ENCODE measurements at places on chromosomes 4 and X.

DNA sequence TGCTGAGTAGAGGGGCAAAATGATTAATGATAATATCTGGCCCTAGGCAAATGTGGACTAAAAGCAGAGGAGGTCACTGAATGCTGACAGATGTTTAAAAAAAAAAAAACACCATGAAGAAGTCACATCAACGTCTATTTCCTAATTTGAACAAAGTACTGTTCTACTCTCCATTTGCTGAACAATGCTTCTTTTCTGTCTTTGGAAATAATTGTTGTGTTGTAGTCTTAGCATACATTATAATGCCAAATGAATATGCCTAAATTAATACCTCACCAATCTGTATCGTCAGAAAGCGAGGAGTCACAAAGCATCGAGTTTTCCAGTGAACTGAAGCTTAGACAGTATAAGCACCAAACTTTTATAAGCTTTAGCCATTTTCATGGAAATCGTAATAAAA is 140.9 kb upstream of the JADE1 start:
- no peak for DNase-seq

DNA sequence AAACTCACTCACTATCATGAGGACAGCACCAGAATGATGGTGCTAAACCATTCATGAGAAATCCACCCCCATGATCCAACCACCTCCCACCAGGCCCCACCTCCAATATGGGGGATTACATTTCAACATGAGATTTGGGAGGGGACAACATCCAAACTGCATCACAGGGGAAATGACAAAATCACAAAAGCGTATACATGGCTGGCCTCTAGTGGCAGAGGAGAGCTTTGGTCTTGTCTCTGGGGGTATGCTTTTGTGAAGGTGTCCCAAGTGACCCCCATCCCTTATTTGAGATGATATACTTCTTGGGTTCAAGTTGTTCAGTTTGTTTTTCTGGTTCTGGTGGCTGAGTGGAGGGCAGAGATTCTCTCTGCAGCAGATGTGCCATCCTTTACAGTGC is 8.5 kb upstream of the SETD7 start:
- no peak for DNase-seq

- no peak for DNase-seq
Measured at GRCh38 chr4:169256856-169257761, 13.6 kb downstream of the SH3RF1 start.

GRCh38 chr4:80841587-80842281 is 188.8 kb upstream of the BMP3 start:
- DNase-seq: no peak

DNA sequence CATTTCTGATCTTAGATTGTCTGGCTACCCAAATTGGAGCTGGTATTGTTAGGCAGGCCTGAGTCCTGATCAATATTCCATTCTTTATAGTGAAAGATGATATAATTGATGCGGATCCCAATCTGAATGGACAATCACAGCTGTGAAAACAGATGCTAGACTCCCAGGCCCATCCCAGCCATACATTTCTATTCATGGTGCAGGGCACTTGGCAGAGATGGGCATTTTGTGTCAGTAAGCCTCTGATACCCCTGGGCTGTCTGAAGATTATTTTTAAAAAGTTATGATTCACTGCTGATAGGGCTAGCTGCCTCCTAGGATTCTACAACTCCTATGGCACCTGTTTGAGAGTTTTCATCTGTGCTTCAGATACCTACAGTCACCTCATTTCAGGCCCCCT is 61.2 kb upstream of the TSPAN7 start:
- no peak for DNase-seq

DNA sequence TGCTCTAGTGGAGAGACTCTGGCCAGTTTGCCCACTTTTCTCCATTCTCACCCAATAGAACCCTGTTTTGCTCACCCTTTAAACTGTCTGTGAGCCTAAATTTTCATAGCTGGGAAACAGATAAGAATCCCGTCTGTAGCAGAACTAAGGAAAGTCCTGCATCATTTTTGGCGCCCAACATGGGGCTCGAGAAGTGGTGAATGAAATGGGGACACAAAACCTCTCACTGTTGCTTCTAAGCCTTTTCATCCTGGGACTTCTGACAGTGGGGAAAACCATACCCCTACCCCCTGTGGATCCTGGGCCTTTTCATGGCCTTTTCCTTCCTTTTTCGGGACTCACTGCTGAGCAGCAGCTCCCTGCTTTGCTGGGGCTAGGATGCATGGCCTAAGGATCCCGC is 189.9 kb downstream of the INPP4B start:
- DNase-seq: no peak

GRCh38 chrX:30150196-30150895 is 65.0 kb upstream of the MAGEB2 start:
- no peak for DNase-seq

GRCh38 chrX:154775419-154776349 is 13.0 kb downstream of the DKC1 start:
- DNase-seq: no peak

- DNase-seq: no peak
Measured at GRCh38 chrX:110037178-110037577, 34.3 kb downstream of the TMEM164 start.

GRCh38 chrX:17705211-17705610 is 32.1 kb upstream of the SCML1 start:
- no peak for DNase-seq

DNA sequence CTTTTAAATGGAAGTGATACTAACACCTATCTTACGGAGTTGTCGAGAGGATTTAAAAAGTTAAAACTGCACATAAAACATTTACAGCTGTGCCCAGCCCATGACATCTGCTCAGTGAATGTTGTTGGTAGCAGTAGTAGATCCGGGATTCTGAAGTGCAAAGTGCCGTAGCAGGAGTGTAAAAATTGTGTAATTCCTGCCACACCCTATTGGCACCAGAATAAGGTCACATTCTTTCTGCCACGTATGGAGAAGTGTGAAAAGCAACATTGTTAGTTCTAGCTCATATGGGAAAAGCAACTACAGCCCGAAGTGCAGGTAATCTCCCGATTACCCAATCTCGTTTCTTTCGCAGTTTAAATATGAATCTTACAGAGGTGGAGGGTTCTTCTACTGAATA is 31.2 kb downstream of the PRIMPOL start:
- no peak for DNase-seq

DNA sequence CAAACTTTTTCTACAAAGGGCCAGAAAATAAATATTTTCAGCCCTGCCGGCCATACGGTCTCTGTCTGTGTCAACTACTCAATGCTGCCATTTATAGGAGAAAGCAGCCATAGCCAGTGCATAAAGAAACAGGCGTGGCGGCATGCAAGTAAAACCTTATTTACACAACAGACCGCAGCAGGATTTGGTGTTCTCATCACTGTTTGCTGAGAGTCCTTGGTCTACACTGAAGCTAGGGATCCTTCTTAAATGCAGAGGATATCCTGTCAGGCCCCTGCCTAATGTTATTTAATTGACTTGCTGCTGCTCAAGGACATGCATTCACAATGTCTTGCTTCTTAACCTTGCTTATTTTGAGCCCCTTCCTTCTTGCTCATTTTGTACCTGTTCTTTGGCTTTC is 54.7 kb downstream of the CPE start:
- DNase-seq: no peak

DNA sequence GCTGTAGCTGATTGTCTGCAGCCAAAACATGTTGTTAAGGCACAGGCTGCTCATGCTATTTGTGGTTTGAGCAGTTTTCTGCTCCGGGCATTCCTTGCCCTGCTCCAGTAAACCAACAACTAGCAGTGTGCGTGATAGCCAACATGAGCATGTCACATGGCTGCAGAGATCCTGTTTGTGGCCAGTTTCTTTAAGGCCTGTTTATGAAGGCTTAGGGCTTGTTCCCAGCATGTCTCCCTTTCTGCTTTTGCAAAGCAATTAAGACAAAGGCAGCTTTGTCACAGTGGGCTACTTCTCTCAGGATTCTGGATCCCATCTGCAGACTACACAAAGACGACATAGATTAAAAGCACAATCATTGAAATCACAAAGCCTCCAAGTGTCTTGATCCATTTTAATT is 160.5 kb downstream of the ZNF518B start:
- no peak for DNase-seq

DNA sequence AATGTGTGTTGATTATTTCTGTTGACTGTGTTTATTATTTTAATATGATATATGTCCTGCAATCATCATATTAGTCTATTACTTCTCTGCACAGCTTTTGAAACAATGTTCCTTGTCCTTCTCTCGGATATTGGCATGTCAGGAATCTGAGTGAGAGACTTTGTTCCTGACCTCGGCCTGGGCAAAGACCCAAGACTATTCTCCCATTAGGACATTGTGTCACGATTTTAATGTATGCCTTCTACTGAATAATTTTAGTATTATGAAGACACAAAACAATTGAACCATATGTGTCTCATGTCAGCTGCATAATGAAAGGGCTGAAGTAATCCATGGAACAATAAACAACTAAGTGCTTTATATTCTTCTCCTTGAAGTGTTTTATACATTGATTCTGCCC is 580.8 kb upstream of the TENM3 start:
- no peak for DNase-seq

- DNase-seq: no peak
Measured at GRCh38 chr4:23805450-23805851, 84.4 kb downstream of the PPARGC1A start.

- DNase-seq: no peak
Measured at GRCh38 chr4:182569561-182569960, 326.4 kb downstream of the TENM3 start.

- no peak for DNase-seq
Measured at GRCh38 chr4:186953599-186954260, 230.1 kb upstream of the FAT1 start.

DNA sequence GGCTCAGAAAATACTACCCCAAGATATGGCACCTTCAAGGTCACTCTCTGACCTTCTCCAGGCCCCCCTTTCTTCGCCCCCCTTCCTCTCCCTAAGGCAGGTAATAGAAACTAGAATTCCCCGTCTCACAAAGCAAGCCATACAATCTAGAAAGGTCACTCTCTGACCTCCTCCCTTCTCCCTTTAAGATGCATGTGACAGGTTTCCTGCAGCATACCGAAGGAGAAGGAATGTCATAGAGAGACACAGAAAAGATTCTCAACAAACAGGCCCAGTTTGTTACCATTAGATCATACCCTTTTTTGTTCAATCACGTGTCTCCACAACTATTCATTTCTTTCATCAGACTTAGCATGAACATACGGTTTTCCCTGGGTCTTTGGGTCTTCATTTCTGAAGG is 51.2 kb upstream of the RBMXL3 start:
- DNase-seq: no peak

DNA sequence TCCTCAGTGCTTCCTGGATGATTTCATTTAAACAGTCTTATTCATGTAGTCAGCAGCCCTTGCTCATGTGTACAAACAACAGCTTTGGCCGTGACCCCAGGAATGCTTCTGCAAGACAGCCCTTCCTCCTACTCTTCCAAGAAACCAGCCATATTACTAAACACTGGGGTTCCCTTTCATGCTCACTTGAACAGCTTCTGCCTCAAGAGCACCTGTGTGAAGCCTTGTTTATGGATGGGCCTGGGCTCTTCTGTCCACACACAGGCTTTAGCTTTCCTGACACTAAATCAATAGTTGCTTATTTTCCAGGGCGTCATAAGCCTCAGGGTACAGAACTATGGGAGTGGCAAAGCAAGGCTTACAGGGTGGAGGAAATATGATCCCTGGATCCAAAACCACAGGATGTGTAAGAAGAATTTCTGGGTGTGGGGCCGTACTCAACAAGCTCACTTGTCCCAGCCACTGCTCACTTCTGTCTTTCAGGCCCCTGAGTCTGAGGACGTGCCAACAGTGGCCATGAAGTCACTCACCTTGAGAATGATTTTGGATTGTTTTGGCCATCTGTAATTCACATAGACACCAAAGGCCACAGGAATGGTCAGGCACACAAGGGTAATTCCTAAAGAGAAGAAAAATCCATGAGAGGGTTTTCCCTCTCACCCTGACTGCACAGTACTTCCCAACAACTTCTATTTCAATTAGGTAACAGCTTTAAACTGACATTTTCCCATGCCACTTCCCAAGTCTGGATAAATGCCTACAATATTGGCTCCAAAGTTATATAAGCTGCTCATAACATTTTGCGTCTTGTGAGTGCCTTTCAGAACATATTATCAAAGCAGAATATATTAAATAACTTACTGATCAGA is 17.7 kb downstream of the SLC10A6 start:
- DNase-seq: no peak

DNA sequence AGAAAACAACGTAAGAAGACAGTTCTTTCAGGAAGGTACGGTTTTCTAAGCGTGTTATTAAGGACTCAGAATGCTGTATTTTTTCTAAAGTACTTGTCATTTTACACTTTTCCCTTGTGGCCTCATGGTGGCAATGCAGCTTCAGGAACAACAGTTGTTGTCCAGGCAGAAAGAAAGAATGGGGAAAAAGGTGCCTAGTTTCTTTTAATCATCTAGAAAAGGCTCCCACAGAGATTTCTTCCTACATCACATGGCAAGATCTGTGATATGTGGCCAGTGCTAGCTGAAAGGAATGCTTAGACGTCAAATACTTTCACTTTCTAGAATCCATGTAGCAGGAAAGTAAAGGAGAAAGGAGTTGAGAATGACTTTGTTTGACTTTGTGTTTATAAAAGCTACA is 49.0 kb upstream of the TRAM1L1 start:
- no peak for DNase-seq

GRCh38 chr4:100823993-100824323 is 306.1 kb upstream of the EMCN start:
- DNase-seq: no peak

GRCh38 chr4:74097631-74098426 is 1.2 kb downstream of the CXCL2 start:
- DNase-seq: no peak

DNA sequence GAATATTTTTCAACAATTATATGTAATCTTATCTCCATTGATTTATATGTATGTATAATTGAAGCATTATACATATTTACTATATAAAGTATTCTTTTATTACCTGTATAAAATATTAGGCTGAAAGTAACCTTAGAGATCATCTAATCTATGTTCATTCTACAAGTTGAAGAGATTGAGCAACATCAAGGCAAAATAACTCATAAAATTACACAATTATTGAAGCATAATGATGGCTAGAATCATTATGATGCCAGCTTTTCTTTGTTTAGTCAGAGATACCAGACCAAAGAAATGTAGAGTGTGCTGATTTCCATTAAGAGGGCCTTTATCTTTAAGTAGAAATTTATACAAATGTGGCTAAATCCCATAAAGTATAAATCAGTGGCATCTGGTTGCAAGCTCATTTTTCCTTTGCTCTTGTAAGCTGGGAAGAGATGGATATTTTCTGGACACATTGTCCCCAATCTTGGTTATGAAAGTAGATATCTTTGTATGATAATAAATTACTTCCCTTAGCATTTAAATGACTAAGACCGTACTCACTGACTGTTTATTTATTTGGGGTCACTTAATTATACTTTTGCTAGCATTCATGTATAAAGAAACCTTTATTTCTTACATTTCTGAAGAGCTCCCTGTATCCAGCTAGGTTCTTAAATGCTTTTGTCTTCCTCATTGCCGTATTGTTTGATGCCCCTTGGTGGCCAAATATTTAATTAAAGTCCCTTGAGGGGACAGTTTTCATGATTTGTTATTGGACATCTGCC is 339.8 kb downstream of the PCDH7 start:
- no peak for DNase-seq

- DNase-seq: no peak
Measured at GRCh38 chr4:164648151-164648848, 105.6 kb upstream of the SMIM31 start.
